ENCODE measurements at places on chromosomes 1 and 21. TPM values are rescaled to one million over a fixed set of nuclear protein-coding genes. Genes with fewer than 3 reads are reported as not detected.

Gene DVL1
- total RNA-seq, result 67.1 TPM

Gene JAM2
- not detected for total RNA-seq

Gene FMO1
- not detected for total RNA-seq

Gene C1orf210
- total RNA-seq, result not detected

Gene OLIG2
- total RNA-seq, result not detected

Gene TFF2
- total RNA-seq, result not detected

Gene FRRS1
- 2.2 TPM for total RNA-seq

Gene PTAFR
- total RNA-seq, result 0.16 TPM

Gene ZNF684
- 2.5 TPM for total RNA-seq

Gene RAVER2
- total RNA-seq, result 5.1 TPM

Gene PTPN22
- not detected for total RNA-seq

Gene TAF5L
- total RNA-seq, result 23.3 TPM

Gene KHDRBS1
- 129 TPM for total RNA-seq

Gene ADORA3
- total RNA-seq, result not detected

Gene RHD
- not detected for total RNA-seq

Gene TMEM82
- not detected for total RNA-seq

Gene DLGAP3
- total RNA-seq, result 0.26 TPM

Gene FAM78B
- 0.24 TPM for total RNA-seq

Gene EFNA3
- 11.6 TPM for total RNA-seq

Gene SYNC
- total RNA-seq, result 14.0 TPM

Gene BCAN
- 0.13 TPM for total RNA-seq

Gene HES3
- total RNA-seq, result not detected

Gene SLC39A1
- 162 TPM for total RNA-seq

Gene DIP2A
- total RNA-seq, result 12.8 TPM

Gene TSPEAR
- not detected for total RNA-seq

Gene ST3GAL3
- total RNA-seq, result 2.3 TPM
